ENCODE measurements at places on chromosomes 6 and 20.

GRCh38 chr6:140586426-140587061 lies 1212.1 kb upstream of the CITED2 start:
- DNase-seq, result no peak

GRCh38 chr20:9514461-9515213 lies at the start of gene LAMP5:
TSS of gene LAMP5 (plus strand) at chr20:9514590. CDS start at chr20:9514853, 263 bp downstream.
- DNase-seq, result no peak

- no peak for DNase-seq
Observed at GRCh38 chr6:81834141-81834681, 81.7 kb upstream of the TENT5A start.

GRCh38 chr6:63410435-63411426 lies 90.9 kb upstream of the LGSN start:
- DNase-seq, result no peak

DNA sequence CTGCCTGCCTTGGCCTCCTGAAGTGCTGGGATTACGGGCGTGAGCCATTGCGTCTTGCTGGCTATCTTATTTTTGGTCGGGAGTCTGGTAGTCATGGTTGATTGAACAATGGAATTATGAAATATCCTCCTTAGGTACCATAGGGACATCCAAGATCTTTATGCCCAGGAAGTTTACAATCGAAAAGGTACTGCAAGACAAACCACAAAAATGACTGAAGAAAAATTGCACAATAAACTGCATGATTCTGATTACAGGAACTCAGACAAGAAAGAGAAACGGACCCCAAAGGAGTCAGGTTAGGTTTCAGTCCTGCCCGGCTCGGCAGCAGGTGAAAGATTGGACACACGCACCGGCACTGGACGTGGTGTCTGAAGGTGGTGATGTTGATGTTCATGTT lies 5.3 kb downstream of the SLC26A8 start:
- no peak for DNase-seq

DNA sequence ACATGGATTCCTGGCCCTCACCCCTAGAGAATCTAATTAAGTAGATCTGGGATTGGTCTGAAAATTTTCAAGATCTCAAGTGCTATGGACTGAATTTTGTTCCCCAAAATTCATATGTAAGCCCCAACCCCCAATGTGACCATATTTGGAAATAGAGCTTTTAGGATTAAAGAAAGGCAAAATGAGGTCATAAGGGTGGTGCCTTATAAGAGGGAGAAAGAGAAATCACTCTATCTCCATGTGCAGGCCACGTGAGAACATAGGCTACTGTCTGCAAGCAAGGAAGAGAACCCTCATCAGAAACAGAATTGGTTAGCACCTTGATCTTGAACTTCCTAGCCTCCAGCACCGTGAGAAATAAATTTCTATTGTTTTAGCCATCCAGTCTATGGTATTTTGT lies 8.5 kb upstream of the DSE start:
- DNase-seq, result no peak

DNA sequence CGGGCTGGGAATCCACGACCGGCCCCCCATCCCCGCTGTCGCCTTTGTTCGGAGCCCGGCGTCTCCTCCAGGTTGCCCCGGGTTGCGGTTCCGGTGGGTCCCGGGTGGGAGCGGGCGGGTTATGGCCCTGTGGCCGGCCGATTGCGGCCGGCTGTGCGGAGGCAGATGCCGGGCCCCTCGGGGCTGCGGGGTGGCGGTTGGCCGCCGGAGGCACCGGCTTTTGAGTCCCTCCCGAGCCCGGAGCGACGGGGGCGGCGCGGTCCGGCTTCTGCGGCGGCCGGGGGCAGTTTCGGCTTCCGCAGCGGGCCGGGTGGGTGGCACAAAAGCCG lies 431 bp downstream of the LOC128125822 start:
- no peak for DNase-seq

DNA sequence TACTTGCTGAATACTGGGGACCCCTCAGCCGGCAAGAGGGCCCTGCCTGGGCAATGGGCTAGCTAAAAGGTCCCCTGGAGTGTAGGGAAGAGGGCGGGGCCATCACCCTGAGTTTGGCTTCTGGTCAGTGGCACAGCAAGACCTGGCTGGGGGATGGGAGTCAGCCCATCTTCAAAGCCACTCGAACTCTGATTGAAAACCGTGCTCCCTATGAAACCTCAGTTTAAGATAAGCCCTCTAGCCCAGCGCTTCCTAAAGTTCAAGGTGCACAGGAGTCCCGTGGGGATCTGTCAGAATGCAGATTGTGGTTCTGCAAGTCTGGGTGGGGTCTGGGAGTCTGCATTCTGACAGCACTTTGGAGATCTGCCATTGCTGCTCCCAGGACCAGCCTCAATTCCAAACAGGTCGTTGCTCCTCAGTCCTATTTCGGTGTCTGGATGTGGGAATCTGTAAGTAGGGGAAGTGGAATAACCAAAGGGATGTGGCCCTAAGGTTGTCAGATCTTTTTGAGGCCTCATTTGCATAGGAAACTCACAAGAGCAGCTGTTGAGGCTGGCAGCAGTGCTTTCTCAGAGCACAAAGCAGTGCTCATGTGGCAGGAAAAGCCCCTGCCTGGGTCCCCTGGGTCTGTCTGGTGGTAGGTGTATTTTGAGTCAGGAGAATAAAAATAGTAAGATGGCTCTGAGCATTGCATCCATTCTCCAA lies 85.3 kb upstream of the SCP2D1 start:
- no peak for DNase-seq

- DNase-seq, result no peak
Observed at GRCh38 chr6:108562503-108562993, 1.8 kb downstream of the FOXO3 start.

DNA sequence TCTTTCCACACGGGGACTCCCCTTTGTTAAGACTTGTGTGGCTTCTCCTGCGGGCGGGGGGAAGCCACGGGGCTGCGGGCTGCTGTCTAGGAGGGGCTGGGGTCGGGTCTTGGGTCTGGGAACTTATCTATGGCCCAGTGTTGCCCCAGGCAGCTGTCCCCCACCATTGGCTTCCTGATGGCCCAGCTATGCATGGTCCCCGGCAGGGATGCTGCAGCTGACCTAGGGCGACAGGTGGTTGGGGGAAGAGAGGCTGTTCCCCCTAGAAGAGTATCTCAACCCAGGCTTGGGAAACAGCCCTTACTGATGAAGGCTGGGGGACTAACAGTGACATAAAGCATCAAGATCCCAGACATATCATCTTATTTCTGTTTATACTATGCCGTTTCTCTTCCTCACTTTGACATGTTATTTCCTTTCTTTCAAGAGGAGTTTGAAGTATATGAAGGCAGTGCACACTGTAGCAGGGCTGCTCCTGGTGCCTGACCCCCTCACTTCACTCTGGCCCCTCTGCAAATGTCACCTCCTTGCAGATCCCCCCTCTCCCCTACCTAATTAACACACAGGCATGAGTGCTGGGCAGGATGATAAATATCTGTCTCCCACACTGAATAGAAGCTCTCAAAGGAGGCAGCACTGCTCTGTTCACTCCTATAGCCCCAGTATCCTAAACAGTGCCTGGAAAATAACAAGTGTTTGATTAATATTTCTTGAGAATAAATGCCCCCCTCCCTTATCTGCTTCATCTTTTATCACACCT lies 87.0 kb downstream of the HIVEP2 start:
- DNase-seq, result no peak

- DNase-seq, result no peak
Observed at GRCh38 chr6:132725947-132726607, 12.2 kb upstream of the VNN1 start.

GRCh38 chr20:17558154-17558940 lies 11.5 kb upstream of the DSTN start:
- DNase-seq, result no peak

GRCh38 chr20:58227391-58228102 lies 906 bp downstream of the ANKRD60 start:
- no peak for DNase-seq

DNA sequence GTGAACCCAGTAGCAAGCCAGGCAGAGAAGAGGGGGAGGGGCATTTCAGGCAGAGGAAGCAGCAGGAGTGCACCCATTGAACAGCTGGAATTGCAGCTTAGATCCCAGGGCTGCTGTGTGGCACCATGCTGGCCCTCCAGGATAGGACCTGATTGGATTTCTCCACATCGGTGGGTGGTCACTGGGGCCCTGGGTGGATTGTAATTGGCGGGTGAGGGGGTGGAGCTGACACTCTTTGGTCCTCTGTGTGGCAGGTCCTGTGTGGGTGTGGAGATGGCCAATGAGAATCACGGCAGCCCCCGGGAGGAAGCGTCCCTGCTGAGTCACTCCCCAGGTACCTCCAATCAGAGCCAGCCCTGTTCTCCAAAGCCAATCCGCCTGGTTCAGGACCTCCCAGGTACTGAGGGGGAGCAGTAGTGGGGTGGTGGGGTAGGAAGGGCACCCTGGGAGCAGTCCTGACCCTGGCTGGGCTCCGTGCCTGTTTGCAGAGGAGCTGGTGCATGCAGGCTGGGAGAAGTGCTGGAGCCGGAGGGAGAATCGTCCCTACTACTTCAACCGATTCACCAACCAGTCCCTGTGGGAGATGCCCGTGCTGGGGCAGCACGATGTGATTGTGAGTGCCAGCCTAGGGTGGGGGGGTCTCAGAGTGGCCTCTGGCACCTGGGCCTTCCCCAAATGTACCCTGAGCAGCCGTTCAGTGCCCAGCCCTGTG lies 4.4 kb downstream of the PCIF1 start:
- no peak for DNase-seq

DNA sequence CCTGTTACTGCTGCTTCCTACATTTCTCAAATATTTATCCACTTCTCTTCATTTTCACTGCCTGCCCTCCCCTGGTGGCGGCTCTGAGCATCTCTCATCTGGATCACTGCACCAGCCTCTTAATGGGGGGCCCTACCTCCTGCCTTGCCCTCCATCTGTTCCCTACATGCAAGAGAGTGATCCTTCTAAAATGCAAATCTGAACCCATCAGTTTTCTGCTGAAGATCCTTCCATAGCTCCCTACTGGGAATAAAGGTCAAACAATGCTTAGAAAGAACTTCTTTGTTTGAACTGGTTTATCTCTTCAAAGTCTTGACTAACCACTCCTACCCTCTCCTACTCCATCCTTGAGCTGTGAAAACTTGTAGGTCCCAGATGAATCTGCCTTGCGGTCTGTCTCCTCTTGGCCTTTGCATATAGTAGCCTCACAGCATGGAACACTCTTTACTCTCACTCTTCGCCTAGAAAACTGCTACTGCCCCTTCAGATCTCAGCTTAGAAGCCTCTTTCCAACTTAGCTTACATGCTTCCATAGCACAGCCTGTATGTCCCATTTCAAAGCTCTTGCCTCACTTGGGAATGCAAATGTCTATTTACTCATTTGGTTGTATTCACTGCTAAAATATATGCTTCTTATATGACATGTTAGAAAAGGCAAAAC lies 119.3 kb downstream of the QRSL1 start:
- no peak for DNase-seq

- DNase-seq, result no peak
Observed at GRCh38 chr6:136641166-136641565, 90.9 kb upstream of the MAP7 start.

GRCh38 chr6:53090576-53090975 lies 25.4 kb downstream of the FBXO9 start:
- DNase-seq, result no peak

- DNase-seq, result no peak
Observed at GRCh38 chr6:119347466-119348095, 2.0 kb downstream of the MAN1A1 start.

DNA sequence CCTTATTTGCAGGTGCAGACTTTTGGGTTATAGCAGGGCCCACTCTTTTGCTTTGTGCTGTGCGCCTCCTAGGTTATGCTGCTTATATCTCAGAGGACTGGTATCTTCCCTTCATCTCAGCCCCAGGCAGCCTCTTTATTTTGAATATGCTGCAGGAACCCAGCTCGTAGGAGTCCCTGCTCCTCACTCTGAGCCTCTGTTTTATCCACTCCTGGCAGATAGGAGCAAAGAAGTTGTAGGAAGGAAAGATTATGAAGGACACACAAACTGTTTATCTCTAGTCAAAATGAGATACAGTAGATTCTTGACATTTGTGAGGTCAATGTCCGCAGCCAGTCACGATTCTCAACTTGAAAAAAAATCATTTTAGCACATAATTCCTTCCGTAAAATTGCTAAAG lies 15.6 kb downstream of the L3MBTL3 start:
- DNase-seq, result no peak

DNA sequence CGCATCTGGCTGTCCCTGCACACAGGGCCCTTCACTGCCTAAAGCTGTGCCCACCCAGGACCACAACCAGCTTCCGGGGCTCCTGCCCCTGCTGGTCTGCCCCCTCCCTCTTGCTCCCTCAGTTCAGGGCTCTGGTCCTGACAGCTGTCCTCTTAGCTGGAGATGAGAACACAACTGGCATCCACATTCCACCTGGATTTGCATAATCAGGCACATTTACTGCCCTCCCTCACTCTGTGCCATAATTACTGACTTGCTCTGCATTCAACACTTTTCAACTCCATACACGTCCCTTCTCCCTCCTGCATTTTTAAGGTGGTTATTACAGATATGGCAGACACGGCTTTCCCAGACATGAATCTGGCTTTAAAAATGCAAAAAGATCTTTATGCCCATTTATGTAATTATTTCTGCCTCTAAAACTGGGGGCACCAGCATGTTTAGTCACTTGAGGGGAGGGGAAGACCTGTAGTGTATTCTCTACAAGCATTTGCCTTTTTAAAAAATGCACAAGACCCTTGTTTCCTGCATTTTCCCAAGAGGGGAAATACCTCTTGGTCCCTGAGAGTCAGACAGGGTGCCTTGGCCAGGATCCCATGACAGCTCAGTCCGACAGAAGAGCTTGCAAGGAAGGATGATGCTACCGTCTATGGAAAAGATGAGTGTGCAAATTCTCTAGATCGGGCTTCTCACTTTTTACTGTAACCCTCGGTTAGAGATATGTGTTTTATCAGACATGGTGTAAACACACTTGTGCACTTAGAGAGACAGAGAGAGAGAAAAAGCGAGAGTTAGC lies 401.8 kb downstream of the PREX1 start:
- DNase-seq, result no peak

DNA sequence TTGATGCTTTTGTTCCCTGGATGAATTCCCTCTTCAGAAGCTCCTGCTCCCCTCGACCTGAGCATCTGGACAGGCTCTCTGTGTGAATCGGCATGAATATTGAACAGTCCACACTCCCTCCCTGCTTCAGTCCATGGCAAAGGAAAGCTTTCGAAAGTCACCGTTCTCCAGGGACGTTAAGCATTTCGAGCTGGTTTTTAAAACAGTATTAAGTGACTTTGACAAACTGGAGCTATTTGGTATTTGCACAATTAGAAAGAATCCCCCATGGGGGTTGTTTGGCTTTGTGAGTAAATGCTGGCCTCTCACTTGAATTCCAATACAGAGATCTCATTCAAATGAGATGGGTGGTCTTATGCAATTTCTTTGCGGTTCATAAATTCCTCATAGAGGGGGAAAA lies 85.3 kb upstream of the TIAM2 start:
- no peak for DNase-seq
